ENCODE measurements at places on chromosomes 12 and 14.

DNA sequence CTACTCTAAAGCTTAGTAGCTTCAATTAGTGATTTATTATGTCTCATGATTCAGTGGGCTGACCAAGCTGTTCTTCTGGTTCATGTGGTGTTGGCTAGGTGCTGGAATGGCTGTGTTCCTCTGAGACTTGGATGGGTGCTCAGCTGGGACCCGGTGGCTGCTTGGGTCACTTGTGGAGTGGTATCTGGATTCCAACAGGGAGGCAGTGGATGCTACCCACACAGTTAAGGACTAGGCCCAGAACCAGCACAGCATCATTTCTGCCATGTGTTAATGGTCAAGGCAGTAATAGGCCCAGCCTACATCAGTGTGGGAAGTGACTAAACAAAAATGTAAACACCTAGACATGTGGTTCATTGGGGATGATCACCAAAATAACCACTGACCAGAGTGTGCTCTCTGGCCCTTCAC is 72.2 kb downstream of the FGD4 start:
- DNase-seq = no peak

DNA sequence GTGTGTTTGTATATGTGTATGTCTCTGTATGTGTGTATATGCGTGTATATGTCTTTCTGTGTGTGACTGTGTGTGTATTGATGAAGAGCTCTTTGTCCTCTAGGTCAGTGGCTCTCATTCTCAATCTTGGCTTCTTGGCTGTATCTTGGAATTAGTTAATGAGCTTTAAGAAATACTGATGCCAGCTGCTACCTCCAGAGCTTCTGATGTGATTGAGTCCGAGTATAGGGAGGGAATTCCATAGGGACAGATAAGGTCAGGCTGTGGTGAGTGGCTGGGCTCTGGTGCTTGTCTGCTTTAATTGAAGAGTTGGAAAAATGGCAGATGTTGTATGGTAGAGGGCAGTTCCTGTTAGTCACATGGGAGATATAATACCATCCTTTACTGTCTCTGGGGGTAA is 140.1 kb downstream of the C12orf75 start:
- no peak for DNase-seq

DNA sequence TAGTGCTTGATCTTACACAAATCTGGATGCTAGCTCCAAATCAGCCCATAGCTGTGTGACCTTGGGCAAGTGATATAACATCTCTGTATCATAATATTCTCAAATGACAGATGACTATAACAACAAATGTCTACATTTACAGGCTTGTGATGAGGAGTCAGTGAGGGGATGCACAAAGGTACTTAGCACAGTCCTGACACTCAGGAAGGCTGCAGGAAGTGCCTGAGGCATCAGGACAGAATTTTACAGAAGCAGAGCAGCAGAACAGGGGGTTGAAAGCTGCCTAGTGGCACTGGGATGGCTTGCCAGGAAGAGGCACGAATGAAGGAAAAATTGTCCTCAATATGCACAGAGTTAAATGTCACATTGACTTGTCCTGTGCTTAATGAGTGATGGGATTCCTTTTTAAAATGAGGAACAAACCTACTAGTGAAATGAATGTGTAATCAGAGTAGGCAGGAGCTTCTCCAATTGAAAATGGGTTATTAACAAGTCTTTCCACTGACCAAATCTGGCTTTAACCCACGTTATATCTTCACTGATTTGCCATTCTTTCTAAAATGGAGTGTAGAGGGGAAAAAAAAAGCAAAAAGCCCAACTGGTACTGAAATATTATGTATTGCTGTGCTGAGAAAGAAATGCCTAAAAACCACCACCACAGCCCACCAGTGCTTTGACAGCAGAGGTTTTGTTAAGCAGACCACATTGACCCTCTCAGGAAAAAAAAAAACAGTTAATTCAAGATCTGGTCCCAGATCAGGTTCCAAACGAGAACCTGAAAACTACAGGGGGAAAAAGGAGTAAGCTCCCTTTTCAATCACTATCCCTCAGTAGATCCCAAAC is 11.6 kb downstream of the BTG1 start:
- DNase-seq = peak; percentile 22

DNA sequence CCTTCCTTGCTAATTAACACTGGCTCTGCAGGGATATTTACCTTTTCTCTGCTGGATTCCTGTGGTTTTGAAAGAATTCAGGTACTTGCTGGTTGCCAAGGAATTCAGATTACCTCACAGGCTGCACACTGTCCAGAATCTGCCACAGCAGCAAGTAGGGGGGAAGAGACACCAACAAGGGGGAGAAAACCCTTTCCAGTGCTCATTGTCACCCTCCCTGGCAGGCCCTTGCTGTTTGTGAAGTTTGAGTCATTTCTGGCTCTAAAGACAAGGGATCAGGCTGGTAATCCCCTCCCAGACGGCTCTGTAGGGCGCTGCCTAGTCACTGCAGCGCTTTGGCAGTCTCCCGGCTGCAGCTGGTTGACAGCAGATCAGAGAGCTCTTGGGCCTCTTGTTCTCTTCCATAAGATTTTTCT is 50.8 kb downstream of the TTLL5 start:
- no peak for DNase-seq

DNA sequence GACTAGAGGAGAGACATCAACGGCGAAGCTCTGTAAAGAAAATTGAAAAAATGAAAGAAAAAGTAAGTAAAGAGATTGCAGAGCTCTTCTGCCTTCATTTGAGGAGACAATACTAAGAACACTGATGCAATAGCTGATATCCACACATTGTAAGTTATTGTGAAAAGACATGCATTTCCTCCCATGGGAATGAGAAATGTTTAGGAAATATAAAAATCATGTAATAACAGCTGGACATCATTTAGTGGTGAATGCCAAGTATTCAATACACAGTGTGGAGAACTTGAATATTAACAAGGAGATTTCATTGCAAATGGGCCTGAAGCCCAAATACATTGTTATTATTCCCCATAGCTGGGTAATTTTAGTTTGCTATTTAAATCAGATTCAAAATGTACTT is 179.2 kb downstream of the KICS2 start:
- DNase-seq = no peak
